Naive thymus-derived CD8-positive, alpha-beta T cell (primary cell): ENCODE measurements at places on chromosomes 2 and 18. TPM values are rescaled to one million over a fixed set of nuclear protein-coding genes. Genes with fewer than 3 reads are reported as not detected.

KIF1A gene
- total RNA-seq = not detected

TXNDC2 gene
- not detected for total RNA-seq

NDUFB3 gene
- total RNA-seq = 47.8 TPM

MC5R gene
- not detected for total RNA-seq

UGGT1 gene
- total RNA-seq = 44.4 TPM

CREG2 gene
- not detected for total RNA-seq

UNC50 gene
- 45.1 TPM for total RNA-seq

LYPD1 gene
- not detected for total RNA-seq

EGR4 gene
- total RNA-seq = not detected

GPD2 gene
- 10.2 TPM for total RNA-seq

PXDN gene
- total RNA-seq = 0.42 TPM

TRIM43 gene
- not detected for total RNA-seq

RNF149 gene
- 108 TPM for total RNA-seq

CDH20 gene
- total RNA-seq = 0.60 TPM

LBX2 gene
- not detected for total RNA-seq

C2orf81 gene
- 7.5 TPM for total RNA-seq

TFPI gene
- not detected for total RNA-seq

FEV gene
- not detected for total RNA-seq

SMARCAL1 gene
- 22.2 TPM for total RNA-seq

ANKRD53 gene
- 1.6 TPM for total RNA-seq

PJVK gene
- total RNA-seq = 4.2 TPM

TBR1 gene
- not detected for total RNA-seq

EXOC6B gene
- total RNA-seq = 20.1 TPM

SLC9A2 gene
- total RNA-seq = not detected

FSHR gene
- not detected for total RNA-seq

KCNF1 gene
- total RNA-seq = not detected

BMP10 gene
- total RNA-seq = not detected

ACADL gene
- total RNA-seq = not detected

CRIM1 gene
- total RNA-seq = 0.88 TPM

FAM237A gene
- not detected for total RNA-seq

SERPINB11 gene
- not detected for total RNA-seq

CYP27A1 gene
- 0.49 TPM for total RNA-seq

LGALSL gene
- total RNA-seq = 0.73 TPM

FAP gene
- total RNA-seq = not detected

LIMS3 gene
- 0.23 TPM for total RNA-seq

LIPG gene
- not detected for total RNA-seq

ADGRF3 gene
- total RNA-seq = 1.5 TPM

SLC4A5 gene
- total RNA-seq = 12.7 TPM
